ENCODE measurements at places on chromosomes 4 and X.

DNA sequence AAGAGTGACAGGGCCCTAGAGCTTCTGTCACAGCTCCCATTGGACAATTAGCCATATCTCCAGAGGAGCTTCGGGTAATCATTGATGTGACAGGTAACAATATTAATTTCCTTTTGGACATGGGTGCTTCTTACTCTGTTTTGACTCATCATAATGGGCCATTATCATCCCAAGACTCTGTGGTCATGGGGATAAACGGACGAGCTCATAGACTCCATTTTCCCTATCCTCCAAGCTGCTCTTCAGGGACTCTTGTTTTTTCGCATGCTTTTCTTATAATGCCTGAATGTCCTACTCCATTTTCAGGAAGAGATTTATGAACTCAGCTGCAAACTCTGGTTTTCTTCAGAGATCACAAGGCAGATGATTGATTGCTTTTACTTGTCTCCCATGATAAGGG is 17.0 kb upstream of the UGT2B17 start:
- DNase-seq = no peak

DNA sequence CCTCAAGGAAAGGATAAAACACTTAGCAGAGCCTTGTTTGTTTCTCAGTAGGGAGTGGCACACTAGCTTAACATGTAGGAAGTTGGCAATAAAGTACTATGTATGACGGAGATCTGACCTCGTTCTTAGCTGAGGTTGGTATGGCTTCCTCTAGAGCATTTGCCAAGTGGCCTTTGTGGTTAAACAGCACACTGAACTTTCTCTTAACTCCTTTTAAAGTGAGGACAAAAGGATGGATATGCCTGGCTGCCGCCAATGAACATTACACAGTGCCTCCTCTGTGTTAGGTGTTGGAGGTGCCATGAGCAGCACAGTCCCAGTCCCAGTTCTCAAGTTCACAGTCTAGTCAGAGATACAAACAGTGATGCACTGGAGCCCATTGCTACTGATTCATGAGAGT is 54.4 kb downstream of the VGLL1 start:
- DNase-seq = no peak

GRCh38 chr4:37797374-37797773 is 29.1 kb upstream of the PGM2 start:
- no peak for DNase-seq

- DNase-seq = no peak
Observed at GRCh38 chrX:2550328-2551020, 49.7 kb upstream of the DHRSX start.

- peak; percentile 55 for DNase-seq
Observed at GRCh38 chrX:40099055-40099958, 1.5 kb upstream of the BCOR start.

DNA sequence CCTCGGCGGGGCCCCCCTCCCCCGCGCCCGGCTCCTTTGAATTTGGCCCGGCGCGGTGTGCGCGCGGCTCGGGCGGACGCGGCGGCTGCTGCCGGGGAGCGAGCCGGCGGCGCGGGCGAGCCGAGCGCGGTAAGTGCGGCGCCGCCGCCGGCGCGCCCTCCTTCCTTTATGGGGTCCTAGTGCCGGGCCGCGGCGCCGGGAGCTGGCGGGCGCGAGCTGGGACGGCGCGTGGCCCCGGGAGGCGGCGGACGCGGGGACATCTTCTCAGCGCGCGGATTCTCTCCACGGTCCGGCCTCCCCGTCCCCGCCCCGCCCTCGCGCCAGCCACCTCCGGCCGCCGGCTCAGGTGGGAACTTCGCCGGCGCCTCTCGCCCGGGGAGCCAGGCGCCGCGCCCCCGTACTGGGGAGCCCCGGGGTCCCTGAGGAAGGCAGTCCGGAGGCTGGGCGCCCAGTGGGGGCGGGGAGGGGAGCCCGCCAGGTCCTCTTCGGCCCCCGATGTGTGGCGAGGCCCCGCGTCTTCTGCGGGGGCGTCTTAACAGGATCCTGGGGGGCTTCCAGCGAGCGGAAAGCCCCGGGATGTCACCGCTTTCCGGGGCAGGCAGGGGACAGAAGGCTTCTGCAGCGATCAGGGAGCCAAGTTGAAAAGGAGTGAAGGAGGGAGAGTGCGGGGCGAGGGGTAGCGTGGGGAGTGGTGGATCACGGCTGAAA is 98.4 kb upstream of the TENM3 start:
- no peak for DNase-seq

DNA sequence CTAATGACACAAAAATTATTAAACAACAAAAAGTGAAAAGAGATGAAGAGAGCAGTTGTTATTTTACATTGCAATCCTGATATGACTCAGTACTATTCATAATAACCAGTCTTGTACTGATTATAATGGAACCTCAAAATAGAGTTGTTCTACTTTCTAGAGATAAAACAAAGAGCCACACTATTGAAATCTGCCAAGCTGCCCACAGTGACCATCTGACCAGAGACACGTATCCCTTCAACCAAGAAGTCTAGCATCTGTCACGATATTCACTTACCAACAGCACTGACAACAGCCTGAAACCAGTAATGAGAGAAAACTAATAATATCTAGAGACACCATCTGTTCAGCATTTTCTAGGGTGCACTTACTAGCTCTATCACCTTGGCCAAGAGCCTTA is 466.7 kb downstream of the NKX6-1 start:
- no peak for DNase-seq

GRCh38 chrX:20315140-20315539 is 48.4 kb upstream of the RPS6KA3 start:
- DNase-seq = no peak

GRCh38 chrX:45527834-45528233 is 327.2 kb upstream of the DIPK2B start:
- no peak for DNase-seq

DNA sequence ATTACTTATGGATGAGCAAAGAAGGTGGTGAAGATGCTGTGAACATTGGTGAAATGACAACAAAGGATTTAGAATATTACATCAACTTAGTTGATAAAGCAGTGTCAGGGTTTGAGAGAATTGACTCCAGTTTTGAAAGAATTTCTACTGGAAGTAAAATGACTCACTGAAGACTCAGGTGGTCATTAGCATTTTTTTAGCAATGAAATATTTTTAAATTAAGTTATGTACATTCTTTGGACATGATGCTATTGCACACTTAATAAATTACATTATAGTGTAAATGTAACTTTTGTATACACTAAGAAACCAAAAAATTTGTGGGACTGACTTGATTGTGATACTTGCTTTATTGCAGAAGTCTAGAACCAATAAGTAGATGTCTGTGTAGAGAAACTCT is 56.9 kb downstream of the USO1 start:
- DNase-seq = no peak

GRCh38 chr4:152689615-152690501 is 10.1 kb upstream of the TMEM154 start:
- DNase-seq = no peak

- DNase-seq = no peak
Observed at GRCh38 chrX:42869659-42870476, 91.9 kb upstream of the PPP1R2C start.

DNA sequence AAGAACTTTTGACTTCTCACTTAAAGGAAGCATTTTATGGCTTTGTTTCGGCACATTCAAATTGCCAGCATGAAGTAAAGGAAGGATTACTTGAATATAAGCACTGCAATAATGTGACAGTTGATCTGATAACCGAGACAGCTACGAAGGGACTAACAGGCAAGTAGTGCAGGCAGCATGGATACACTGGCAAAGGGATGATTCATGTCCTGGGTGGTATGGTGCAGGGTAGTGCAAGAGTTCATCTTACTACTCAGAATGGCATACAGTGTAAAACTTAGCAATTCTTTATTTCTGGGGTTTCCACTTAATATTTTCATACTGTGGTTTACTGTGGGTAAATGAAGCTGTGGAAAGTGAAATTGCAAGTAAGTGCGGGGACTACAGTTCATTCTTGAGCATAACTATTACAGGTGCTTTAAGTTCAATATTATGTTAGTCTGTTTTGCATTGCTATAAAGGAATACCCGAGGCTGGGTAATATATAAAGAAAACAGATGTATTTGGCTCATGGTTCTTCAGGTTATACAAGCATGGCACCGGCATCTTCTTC is 611.8 kb downstream of the SPOCK3 start:
- no peak for DNase-seq

- DNase-seq = no peak
Observed at GRCh38 chr4:10416441-10416840, 40.8 kb downstream of the ZNF518B start.

DNA sequence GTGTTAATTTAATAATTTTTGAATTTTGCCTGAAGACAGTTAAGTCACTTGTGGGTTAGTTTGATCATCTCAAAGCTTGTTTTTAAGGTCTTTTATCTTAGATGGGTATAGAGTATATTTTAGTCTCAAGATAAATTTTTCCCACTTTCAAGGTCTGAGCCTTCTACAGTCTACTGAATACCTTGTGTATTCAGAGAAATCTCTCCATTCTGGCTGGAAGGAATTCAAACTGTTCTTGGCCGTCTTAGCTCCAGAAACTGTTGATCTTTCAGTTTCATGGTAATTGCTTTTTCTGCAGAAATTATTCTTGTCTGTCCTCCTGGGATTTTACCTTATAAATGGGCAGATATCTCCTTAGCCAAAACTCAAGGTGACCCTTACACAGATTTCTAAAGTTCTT is 97.9 kb downstream of the GC start:
- DNase-seq = no peak

DNA sequence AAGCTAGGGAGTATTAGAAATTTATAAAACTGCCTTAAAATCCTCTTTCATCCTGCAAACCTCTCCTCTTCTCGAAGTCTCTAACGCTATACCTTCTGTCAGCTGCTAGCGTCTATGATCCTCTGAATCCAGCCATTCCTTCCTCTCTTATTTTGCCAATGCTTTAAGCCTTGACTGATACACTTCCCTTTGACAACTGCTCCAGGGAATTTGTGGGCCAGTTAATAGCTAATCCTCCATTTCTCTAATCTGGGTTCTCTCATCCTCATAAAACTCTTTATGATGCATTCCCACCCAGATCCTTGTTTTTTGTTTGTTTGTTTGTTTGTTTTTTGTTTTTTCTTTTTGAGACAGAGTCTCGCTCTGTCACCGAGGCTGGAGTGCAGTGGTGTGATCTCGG is 293.6 kb upstream of the PUDP start:
- DNase-seq = no peak

GRCh38 chrX:39445336-39445735 is 644.1 kb downstream of the MID1IP1 start:
- peak; percentile 72 for DNase-seq

- DNase-seq = no peak
Observed at GRCh38 chrX:112670977-112671376, 8.8 kb downstream of the LHFPL1 start.

DNA sequence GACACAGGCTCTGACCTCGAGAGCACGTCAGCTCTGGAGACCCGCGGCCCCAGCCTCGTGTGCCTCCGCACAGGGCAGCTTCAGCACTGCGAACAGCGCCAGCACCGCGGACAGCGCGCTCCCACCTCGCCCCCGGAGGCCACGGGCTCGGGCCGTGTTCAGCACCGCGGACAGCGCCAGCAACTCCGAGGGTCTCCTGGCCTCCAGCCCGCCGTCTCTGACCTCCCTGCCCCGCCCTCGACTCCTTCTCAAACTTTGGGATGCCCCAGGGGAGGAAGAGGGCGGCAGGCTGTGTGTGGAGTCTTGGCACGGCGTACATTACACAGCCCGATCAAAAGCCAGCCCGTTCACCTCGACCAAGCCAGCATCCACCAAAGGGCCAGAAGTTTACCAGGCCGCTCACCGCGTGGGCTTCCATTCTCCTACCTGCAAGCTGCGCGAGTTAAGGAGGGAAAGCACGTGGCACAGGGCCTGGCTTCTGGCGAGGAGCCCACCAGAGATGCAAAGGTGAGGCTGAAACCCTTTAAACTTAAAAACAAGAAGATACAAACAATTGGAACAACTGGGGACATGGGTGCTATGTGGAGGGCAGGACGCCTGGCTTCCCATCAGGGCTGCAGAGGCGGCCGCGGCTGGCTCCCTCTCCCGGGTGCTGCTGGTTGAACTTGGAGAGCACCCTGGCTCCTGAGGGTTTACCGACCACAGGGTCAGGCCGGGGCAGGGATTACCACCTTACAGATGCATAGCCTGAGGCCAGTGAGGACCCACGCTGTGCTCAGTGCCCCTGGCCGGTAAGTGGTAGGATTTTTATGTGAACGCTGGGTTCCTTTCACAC is 4.5 kb upstream of the NKX1-1 start:
- DNase-seq = peak; percentile 54

- no peak for DNase-seq
Observed at GRCh38 chr4:158873795-158874401, 105.1 kb downstream of the FNIP2 start.

DNA sequence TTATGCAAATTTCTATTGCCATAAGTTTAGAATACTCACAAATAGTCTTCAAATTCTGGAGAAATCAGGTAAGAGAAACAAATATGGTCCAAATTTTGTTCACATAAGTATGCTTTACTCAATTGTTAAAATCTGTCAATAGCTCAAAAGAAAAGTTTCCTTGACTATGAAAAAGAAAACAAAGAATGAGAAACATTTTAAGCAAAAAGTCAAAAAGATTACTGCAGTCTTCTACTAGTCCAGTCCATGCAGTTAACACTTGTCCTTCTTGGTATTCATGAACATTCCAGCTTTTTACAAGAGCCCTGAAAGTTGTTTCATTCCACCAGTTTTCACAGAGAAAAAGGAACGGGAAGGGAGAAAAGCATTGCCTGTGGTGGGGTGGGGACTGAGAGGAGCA is 54.7 kb upstream of the ZXDA start:
- DNase-seq = no peak

- DNase-seq = no peak
Observed at GRCh38 chr4:39470402-39470801, 11.5 kb downstream of the LIAS start.

DNA sequence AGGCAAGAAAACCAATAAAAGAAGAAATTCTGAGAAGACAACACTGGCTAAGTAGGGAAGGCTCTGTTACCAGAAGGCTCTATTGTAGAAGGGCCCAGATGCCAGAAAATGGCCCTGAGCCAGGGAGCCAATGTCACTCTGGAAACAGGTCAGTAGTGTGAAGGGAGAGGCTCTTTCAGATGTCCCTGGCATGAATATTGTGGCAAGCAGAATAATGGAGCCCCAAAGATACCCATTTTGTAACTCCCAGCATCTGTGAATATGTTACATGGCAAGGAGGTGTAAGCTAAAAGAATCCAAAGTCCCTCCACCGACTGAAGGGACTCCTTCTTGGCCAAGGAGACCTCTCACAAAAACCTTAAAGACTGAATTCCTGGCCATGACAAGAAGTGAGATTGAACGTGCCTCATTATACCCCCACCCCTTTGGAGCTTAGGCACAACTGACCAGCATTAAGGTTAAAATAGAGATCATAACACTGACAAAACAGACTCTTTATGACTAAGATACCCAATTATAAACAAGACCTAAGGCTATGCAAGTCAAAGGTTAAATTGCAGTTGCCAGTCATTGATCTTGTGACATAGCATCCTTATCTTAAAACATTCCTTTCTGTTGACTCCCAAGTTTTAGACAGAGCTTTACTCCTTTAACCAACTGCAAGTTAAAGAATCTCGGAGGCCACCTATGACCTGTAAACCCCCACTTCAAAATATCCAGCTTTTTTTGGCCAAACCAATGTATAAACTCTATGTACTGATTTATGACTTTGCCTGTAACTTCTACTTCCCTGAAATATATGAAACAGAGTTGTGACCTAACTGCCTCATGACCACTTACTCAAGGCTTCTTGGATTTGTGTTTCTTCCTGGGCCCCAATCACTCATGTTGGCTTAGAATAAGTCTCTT is 42.2 kb upstream of the SMIM10 start:
- no peak for DNase-seq

All from activated CD4-positive, alpha-beta T cell treated with anti-CD3 and anti-CD28 coated beads, Interleukin-2, amount 50 U/mL, for 48 hours (primary cell).